Dorsolateral prefrontal cortex (tissue), 122 donors: ENCODE measurements at places on chromosomes 2 and 18.

DNA sequence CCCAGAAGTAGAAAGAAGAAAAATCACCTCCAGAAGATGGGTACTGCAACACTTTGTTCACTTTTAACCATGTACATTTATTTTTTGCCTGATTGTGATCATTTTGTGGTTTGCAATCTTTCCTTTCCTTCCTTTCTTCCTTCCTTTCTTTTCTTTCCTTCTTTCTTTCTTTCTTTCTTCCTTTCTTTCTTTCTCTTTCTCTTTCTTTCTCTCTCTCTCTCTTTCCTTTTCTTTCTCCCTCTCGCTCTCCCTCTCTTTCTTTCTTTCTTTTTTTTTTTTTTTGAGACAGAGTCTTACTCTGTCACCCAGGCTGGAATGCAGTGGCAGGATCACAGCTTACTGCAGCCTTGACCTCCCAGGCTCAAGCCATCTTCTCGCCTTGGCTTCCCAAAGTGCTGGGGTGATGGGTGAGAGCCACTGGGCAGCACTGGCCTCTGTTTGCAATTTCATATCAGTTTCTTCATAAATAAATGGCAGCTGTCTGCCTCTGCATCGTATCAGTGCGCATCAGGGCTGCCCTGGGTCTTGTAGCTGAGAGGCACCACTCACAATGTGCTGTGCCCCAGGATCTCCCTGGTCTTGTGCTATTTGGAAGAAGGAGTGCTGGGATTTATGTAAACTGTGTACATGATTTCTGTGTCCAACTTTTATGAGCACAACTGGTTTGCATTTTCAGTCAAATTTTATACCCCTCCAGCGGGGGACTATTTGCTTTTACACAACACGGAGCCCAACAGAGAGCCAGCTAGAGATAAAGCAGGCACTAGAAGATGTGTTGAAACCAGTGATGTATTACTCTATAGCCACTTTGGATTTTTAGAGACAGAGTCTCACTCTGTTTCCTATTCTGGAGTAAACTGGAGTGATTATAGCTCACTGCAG is 6.9 kb upstream of the LIMS2 start:
- no peak for DNase-seq

DNA sequence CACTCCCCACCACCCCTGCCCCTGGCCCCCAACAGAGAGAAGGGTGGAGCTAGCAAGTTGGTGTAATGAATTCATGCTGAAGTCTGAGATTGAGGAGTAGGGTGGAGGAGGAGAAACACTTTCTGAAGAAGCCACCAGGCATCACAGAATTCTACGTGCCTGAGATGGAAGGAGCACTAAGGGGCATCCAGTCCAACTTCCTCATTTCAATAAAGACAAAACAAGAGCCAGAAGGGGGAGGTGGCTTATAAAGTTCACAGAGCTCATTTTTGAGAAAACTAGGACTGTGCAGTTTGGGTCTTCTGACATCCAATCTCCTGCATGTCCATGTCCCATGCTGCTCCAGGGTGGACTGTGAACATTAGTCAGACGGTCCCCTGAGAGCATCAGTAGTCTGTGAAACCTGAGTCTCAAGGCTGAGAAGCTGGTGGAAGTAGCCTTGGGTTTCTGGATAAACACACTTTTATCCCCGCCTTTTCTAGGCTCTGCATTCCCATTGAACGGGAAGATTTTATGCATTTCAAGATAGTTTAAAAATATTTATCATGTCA is 77.7 kb downstream of the TRIM43 start:
- DNase-seq, result no peak

DNA sequence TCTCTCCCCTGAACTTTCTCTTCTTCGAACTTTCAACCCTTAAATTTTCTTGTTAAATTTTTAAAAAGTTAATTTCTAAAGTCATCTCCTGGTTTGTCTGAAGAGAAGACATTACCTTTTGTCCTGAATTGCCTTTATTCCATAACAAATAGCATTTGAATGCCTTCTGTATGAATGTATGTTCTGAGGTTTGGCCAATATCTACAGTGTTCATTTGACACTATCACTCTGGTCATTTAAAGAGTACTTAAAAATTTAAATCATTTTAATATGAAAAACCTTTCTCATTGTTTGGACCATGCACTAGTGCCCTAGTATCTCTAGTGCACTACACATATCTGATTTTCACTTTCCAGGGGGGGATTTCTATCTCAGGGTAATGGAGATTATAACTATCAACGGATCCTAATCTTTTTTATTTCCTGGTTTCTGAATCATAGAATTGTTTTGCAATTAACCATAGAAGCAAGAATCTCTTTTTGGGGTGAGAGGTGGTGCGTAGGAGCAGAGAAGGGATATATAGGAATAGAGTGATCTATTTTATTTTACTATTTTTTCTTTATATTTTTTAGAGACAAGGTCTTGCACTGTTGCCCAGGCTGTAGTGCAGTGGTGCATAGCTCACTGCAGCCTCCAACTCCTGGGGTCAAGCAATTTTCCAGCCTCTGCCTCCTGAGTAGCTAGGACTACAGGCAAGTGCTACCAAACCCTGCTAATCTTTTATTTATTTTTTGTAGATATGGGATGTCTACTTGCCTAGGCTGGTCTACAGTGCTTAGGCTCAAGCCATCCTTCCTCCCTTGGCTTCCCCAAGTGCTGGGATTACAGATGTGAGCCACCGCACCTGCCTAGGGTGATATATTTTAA is 25.5 kb downstream of the TANC1 start:
- no peak for DNase-seq

- no peak for DNase-seq
These were observed 4.9 kb upstream of the LBH start for GRCh38 chr2:30226144-30227032.

DNA sequence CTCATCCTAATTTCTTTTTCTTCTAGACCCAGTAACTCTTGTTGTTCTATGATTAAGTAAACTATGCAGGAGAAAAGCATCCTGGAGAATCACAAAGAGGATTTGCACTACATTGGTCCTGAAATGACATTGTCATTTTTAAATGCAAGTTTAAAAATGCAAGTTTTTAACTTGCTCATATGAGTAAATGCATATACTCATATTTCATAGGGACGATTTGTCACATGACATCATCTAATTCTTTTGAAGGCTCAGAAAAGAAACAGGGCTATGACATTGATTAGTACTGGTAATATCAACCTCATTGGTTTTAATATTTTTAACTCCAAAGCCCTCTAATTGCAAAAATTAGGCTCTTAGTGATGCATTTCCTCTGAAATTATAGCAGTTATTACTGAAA is 324.4 kb downstream of the LRRTM1 start:
- no peak for DNase-seq

DNA sequence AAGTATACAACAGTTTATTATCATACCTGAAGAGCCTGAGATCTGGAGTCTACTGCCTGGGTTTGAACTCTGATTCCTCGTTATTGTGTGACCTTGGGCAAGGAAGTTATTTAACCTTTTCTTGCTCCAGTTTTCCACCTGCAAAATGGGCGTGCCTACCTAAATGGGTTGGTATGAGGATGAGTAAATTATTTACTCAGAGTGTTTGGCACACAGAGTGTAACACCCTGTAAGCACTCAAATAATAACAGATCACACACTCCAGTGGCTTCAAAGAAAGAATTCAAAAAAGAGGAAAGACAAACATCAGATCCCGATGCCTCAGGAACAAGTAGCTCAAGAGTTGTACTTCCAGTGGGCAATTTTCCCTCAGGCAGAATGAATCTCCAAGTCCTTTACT is 2.4 kb downstream of the SRD5A2 start:
- DNase-seq, result no peak

DNA sequence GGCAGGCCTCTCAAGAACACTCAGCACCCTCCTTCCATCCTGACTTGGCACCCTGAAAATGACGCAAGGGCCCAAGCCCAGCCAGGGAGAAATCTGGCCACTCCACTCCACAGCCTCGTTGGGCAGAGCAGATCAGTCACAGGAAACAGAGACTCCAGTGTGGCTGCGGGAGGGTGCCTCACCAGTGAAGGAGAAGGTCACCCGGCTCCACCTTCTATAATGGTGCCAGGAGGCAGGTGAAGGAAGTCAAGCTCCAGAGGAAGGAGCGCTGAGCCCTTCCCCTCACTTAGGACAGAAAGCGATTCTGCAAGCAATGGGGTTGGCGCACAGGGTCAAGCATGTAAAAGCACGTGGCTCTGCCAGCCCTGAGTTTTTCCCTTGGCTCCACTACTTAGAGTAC is 35.3 kb downstream of the CRACDL start:
- DNase-seq, result no peak

- DNase-seq, result no peak
These were observed 863 bp upstream of the SIX2 start for GRCh38 chr2:45009928-45010701.

GRCh38 chr2:75787532-75788132 is 76.9 kb upstream of the GCFC2 start:
- DNase-seq, result no peak

DNA sequence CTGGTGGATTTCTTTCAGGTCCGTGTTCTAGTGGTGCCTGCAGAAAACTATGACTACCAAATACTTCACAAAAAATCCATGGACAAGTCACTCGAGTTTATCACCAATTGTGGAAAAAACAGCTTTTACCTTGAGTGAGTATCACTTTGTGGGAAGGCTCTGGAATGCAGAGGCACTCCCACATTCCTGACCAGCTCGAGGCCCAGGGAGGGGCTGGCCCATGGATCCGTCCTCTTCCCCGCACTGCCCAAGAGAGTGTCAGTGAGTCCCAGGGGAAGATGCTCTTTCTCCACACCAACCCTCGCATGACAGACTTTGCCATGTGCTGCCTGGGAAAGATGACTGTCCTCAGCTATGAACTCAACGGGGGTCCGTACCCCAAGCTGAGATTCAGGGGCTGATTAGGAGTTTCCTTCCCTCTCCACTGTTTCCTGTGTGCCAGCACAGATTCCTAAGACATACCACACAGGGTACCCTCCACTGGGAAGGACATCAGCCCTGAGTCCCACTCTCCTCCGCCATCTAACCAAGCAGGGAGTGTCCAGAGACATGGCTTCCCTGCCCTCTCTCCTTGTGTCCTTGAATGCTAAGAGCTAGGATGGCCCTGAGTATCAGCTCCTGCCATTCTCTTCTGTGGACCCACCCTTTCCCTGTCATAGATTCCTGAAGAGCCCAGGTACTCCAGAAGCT is 155.9 kb downstream of the LAMA3 start:
- no peak for DNase-seq

DNA sequence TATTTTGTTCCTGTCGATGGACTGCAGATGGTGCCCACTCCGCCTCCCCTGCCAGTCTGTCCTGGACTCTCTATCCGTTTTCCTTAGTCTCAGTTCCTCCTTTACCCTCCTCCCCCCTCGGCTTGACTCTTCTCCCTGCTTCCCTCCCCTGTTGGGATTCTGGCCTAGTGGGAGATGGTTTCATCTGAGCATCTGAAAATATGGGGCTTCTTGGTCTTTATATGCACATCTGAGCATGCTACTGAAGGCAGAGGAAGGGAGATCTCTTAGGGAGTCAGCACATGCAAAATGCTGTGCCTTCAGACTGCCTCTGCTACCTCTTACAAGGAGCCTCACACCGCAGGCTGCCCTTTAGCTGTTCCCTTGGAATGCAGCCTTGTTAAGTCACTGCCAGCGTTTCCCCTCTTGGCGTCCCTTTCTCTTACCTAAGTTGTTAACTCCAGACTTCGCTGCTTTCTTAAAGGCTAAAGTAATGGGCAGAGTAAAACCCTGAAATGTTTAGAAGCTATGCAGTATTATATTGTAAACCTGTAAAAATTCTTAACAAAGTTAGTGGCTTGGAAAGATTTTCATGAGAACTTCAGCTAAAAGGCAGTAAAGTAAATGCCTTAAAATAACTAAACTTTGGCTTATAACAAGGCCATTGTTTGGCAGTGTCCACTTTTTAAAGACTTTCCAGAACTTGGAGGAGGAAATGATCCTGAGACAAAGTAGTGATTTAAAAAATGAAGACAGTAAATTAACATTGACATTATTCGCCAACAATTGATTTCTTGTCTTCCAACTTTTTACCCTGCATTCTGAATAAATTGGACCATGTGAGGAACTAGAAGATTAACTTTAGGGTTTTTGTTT is 49.8 kb downstream of the LDLRAD4 start:
- no peak for DNase-seq

GRCh38 chr2:225033440-225034318 is 8.6 kb downstream of the DOCK10 start:
- no peak for DNase-seq

DNA sequence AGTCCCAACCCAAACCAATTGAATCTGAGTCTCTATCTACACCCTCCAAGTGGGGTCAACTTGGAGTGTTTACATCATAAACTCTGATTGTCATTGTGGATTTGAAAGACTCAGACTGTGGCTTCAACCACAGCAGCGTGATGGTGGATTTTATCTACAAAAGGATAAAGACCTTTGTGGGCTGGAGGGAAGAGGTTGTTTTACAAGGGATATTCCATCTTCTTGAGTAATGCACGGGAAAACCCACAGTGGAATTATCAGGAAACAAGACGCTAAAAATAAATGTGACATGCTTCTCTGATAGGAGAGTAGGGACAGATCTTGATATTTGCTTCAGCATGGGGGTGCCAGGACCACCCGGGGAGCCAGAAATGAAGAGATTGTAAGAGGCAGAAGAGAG is 93.5 kb downstream of the LPIN1 start:
- no peak for DNase-seq

DNA sequence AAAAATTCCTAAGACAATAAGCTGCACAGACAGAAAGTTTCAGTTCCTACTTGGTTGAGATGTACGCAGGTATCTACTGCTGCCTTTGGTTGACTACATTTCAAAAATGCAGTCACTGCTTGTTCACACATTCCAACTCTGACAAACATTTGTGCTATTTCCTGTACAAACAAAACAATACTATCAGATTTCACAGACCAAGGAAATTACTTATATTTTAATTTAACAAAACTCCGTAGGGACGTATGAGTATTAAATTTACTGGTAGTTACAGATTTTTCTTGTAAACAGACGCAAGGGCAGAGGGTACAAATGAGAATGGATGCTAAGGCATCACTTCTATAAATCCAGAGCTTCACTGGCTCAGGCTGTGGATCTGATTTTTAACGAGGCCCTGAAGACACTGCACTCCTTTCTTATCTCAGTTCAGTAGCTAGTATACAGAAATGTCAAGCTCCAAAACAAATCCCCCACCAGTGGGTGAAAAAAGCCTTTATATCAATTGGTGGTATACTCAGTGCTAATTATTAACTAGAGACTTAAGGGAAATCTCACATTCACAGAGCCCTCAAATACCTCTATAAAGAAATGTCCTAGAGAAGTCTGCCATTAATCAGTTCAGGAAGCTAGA is 31.7 kb upstream of the TTC32 start:
- no peak for DNase-seq

- no peak for DNase-seq
These were observed 31.0 kb upstream of the MSH6 start for GRCh38 chr2:47751856-47752414.
